ENCODE measurements at places on chromosomes 13 and 19. TPM values are rescaled to one million over a fixed set of nuclear protein-coding genes. Genes with fewer than 3 reads are reported as not detected.

- DNase-seq: no peak
- peaks cover 24% of the 10 kb centered on the region for H3K4me1 ChIP-seq
- H3K27me3 ChIP-seq: no peaks in the 10 kb centered on the region
- H3K27ac ChIP-seq: no peak overlapping the region
- H3K36me3 ChIP-seq: no peaks in the 10 kb centered on the region
Measured at GRCh38 chr19:47511128-47511517, 3.7 kb downstream of the NAPA start.

DNA sequence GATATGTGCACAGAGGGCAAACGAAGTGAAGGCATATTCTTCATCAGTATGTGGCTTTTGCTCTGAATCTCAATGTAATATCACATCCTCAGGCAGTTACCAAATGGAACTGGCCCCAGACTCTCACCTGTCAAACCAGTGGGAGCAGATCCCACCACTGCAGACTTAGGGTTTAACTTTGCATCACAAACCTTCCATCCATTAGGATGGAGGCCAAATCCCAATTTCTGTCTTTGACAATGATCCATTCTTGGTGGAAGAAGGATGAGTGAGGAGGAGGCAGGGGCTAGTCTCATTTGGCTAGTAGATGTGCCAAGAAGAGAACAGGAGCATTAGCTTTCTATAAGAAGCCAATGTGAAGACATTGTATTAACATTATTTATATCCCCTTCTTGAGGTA lies 413.5 kb upstream of the SPRY2 start:
- no peaks in the 10 kb centered on the region for H3K4me1 ChIP-seq
- H3K27me3 ChIP-seq: no peaks in the 10 kb centered on the region
- H3K27ac ChIP-seq: no peak overlapping the region
- H3K4me3 ChIP-seq: no peak overlapping the region
- DNase-seq: no peak

- no peaks in the 10 kb centered on the region for H3K36me3 ChIP-seq
- no peak overlapping the region for H3K27ac ChIP-seq
- no peaks in the 10 kb centered on the region for H3K4me1 ChIP-seq
- no peak overlapping the region for H3K4me3 ChIP-seq
Measured at GRCh38 chr13:58476206-58476918, 844.8 kb downstream of the PCDH17 start.

GRCh38 chr13:95480131-95480545 lies 72.4 kb upstream of the CLDN10 start:
- no peaks in the 10 kb centered on the region for H3K36me3 ChIP-seq
- H3K4me1 ChIP-seq: no peaks in the 10 kb centered on the region
- no peak overlapping the region for H3K27ac ChIP-seq
- DNase-seq: no peak

GRCh38 chr19:55255618-55256423 lies 3.0 kb downstream of the PPP6R1 start:
- H3K4me1 ChIP-seq: peaks cover 75% of the 10 kb centered on the region
- H3K27me3 ChIP-seq: no peaks in the 10 kb centered on the region
- peak overlapping the region; percentile 84 for H3K4me3 ChIP-seq

GRCh38 chr19:44644402-44645016 lies 799 bp downstream of the PVR start:
- H3K36me3 ChIP-seq: no peaks in the 10 kb centered on the region
- H3K4me1 ChIP-seq: no peaks in the 10 kb centered on the region
- no peak for DNase-seq
- H3K27me3 ChIP-seq: no peaks in the 10 kb centered on the region
- no peak overlapping the region for H3K4me3 ChIP-seq

GRCh38 chr19:55550321-55550650 lies 4.9 kb upstream of the SBK3 start:
- DNase-seq: no peak
- no peak overlapping the region for H3K27ac ChIP-seq
- H3K4me1 ChIP-seq: peaks cover 7% of the 10 kb centered on the region
- no peaks in the 10 kb centered on the region for H3K36me3 ChIP-seq
- no peak overlapping the region for H3K4me3 ChIP-seq

GRCh38 chr19:35404879-35405622 lies 34.2 kb downstream of the GPR42 start:
- H3K27ac ChIP-seq: no peak overlapping the region
- H3K27me3 ChIP-seq: no peaks in the 10 kb centered on the region
- H3K4me1 ChIP-seq: peaks cover 4% of the 10 kb centered on the region
- H3K4me3 ChIP-seq: no peak overlapping the region

GRCh38 chr13:20192158-20192835 lies 441 bp downstream of the GJB2 start:
- H3K27ac ChIP-seq: no peak overlapping the region
- H3K4me3 ChIP-seq: no peak overlapping the region
- no peaks in the 10 kb centered on the region for H3K27me3 ChIP-seq
- no peak for DNase-seq

DNA sequence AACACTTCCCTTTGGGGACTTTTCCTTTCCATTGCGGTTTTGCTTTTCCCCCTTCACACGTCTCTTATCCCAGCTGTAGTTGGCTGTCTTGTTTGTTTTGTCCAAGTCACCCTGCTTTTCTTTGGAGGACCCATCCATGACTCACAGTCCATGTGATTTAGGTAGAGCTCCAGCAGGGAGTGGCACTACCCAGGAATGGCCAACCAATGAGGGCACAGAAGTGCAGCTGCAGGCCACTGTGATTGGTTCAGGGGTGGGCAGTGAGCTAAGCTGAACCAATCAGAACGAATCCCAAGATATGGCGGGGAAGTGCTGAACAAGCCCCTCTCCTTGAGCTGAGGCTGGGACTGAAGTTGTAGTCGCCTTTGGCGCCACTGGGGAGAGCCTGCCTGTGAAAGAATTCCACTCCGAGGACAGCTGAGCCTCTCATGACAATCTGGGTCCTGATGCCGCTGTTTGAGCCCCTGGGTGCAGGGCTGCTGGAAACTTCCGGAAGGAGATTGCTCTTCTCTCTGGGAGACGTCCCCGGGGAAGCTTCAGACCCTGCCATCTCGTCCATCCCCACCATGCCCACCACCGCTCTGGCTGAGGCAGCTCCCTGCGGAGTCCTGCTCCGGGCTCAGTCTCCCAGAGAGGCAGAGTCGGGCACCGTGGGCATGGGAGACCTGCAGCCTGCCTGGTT lies 62.9 kb upstream of the URI1 start:
- no peak overlapping the region for H3K27ac ChIP-seq
- no peaks in the 10 kb centered on the region for H3K36me3 ChIP-seq
- peak; percentile 85 for DNase-seq
- no peak overlapping the region for H3K4me3 ChIP-seq

- no peaks in the 10 kb centered on the region for H3K27me3 ChIP-seq
- no peak overlapping the region for H3K4me3 ChIP-seq
- no peaks in the 10 kb centered on the region for H3K4me1 ChIP-seq
Measured at GRCh38 chr19:56159009-56159559, 16.7 kb upstream of the GALP start.

DNA sequence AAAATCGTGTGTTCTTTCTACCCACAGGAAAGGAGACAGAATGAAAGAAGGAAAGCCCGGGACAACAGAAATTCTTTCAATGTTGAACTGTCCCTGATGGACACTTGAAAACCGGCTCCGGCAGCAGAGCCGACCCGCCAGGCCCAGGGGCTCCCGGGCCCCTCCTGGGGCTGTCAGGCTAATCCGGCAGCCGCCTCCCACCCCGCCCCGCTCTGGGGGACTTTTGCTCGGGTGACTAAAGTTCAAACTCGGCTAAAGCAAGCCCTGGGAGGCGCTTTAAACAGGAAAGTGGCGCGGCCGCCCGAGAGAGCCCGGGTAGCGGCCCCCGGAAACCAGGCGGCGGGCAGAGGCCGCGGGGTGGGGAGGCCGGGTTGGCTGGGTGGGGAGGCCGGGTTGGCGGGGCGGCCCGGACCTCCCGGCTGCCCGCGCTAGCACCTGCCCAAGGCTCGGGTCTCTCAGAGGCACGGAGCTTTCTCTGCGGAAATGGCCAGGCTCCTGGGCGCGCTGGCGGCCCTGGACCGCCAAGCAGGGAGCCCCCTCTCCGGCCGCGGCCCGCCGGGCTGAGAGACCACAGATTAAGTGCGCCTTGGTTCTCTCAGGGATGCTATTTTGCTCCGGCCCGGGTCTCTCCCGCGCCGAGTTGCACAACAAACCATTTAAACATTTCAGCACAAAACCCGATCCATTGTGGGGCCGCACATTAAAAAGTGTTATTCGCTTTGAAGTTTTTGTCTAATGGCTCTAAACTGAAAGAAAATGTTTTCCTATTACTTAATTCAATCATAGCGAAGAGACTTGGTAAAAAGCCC lies 2.6 kb upstream of the GSX1 start:
- H3K4me3 ChIP-seq: peak overlapping the region; percentile 65
- H3K4me1 ChIP-seq: peaks cover 18% of the 10 kb centered on the region
- no peaks in the 10 kb centered on the region for H3K36me3 ChIP-seq
- no peak overlapping the region for H3K27ac ChIP-seq

- H3K27ac ChIP-seq: peak overlapping the region; percentile 91
- peaks cover 54% of the 10 kb centered on the region for H3K4me1 ChIP-seq
- peak; percentile 96 for DNase-seq
- peak overlapping the region; percentile 92 for H3K4me3 ChIP-seq
- H3K36me3 ChIP-seq: peaks cover 18% of the 10 kb centered on the region
Measured at GRCh38 chr19:49677901-49678674, 1.0 kb downstream of the PRMT1 start.

DNA sequence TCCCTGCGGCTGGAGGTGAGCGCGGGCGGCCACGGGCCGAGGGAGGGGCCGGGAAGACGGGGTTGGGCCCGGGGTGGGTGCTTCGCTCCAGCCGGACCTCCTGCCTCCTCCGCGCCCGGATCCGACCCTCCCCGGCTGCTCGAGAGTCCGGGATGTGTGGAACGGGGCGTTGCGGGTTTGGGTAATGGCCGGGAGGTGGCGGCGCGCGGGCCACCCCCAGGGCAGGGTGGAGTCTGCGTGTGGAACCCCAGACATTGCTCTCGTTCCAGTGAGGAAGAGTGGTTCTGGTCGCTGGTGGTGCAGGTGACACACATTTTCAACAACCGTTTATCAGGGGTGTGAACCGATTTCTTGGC lies 38.8 kb downstream of the ARHGEF7 start:
- peaks cover 27% of the 10 kb centered on the region for H3K4me1 ChIP-seq
- peak; percentile 73 for DNase-seq
- peak overlapping the region; percentile 58 for H3K27ac ChIP-seq

GRCh38 chr19:5775668-5776309 lies 8.8 kb downstream of the PRR22 start:
- no peaks in the 10 kb centered on the region for H3K27me3 ChIP-seq
- H3K4me1 ChIP-seq: no peaks in the 10 kb centered on the region
- no peak overlapping the region for H3K4me3 ChIP-seq
- DNase-seq: no peak
- H3K27ac ChIP-seq: no peak overlapping the region

GRCh38 chr13:90919153-90919552 lies 428.3 kb upstream of the MIR17HG start:
- H3K4me1 ChIP-seq: no peaks in the 10 kb centered on the region
- DNase-seq: no peak
- H3K27me3 ChIP-seq: no peaks in the 10 kb centered on the region
- no peak overlapping the region for H3K27ac ChIP-seq
- H3K4me3 ChIP-seq: no peak overlapping the region

GRCh38 chr19:3669947-3670795 lies 30.1 kb downstream of the PIP5K1C start:
- no peak for DNase-seq
- H3K27ac ChIP-seq: no peak overlapping the region
- H3K27me3 ChIP-seq: no peaks in the 10 kb centered on the region

DNA sequence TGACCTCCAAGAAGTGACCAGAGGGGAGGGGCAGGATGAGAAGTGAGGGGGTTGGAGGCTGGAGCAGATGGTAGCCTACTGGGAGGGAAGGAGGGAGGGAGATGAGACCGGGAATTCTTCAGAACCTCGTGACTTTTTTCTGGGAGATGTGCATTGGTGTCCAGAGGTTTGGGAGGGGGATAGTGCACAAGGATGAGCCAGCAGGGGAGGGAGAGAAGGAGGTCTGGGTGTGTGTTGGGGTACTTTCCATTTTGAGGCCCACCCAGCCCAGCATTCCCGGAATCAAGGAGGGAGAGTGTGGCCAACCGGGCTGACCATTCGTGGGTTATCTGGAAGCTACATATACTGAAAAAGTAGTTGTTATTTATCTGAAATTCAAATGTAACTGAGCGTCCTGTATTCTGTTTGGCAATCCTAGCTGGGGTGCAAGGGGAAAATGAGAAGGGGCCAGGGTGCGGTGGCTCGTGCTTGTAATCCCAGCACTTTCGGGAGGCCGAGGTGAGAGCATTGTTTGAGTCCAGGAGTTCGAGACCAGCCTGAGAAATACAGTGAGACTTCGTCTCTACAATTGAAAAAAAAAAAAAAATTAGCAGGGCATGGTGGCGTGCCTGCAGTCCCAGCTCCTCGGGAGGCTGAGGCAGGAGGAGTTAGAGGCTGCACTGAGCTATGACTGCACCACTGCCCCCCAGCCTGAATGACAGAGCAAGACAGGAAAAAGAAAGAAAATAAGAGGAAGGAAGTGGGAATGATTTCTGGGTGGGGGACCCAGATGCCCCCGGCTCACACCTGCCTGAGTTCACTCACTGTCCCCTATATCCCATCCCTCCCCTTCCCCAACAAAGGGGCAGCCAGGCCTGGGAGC lies 4.4 kb upstream of the C3 start:
- no peaks in the 10 kb centered on the region for H3K27me3 ChIP-seq
- H3K4me1 ChIP-seq: peaks cover 15% of the 10 kb centered on the region
- no peak for DNase-seq
- no peak overlapping the region for H3K4me3 ChIP-seq
- H3K27ac ChIP-seq: no peak overlapping the region

GRCh38 chr13:25249001-25249543 lies 38.2 kb downstream of the MTMR6 start:
- H3K36me3 ChIP-seq: peaks cover 15% of the 10 kb centered on the region
- H3K27me3 ChIP-seq: no peaks in the 10 kb centered on the region
- peak; percentile 51 for DNase-seq
- H3K27ac ChIP-seq: no peak overlapping the region

GRCh38 chr19:34276614-34277013 lies 22.3 kb downstream of the GARRE1 start:
- H3K27me3 ChIP-seq: no peaks in the 10 kb centered on the region
- peaks cover 11% of the 10 kb centered on the region for H3K36me3 ChIP-seq
- peak overlapping the region; percentile 50 for H3K4me3 ChIP-seq
- peaks cover 42% of the 10 kb centered on the region for H3K4me1 ChIP-seq
- DNase-seq: peak; percentile 64

DNA sequence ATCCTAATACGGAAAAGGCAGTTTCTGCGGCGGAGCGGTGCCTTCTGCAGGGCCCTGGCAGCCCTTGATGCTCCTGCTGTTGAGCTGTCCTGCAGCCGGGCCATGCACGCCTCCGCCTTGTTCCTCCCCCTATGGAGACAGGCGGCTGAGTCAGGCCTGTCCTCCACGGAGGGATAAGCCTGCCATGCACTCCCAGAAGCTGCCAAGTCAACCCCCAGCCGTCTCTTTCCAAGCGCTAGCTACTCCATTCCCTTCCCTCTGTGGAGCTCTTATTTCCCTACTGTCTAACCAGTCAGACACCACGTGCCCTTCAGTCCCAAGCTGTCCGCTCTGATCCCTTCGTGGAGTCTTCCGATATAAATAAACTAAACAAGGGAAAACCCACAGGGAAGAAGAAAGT lies 197.0 kb downstream of the COL4A1 start:
- no peaks in the 10 kb centered on the region for H3K27me3 ChIP-seq
- H3K4me3 ChIP-seq: no peak overlapping the region
- no peak for DNase-seq
- no peaks in the 10 kb centered on the region for H3K36me3 ChIP-seq
- H3K4me1 ChIP-seq: no peaks in the 10 kb centered on the region

The ZNF738 gene
- total RNA-seq: 49.3 TPM

The TNFSF9 gene
- 14.5 TPM for total RNA-seq

The SYCN gene
- total RNA-seq: not detected

The RFPL4AL1 gene
- total RNA-seq: not detected

The ZNF426 gene
- total RNA-seq: 5.7 TPM

The TTC9B gene
- total RNA-seq: not detected

The PAK4 gene
- total RNA-seq: 1.7 TPM

The CFAP97D2 gene
- not detected for total RNA-seq

The OR4F17 gene
- not detected for total RNA-seq

The ZMYM5 gene
- total RNA-seq: 27.9 TPM

The LSR gene
- total RNA-seq: 0.63 TPM

The URAD gene
- not detected for total RNA-seq

The RFPL4A gene
- total RNA-seq: not detected

The CD33 gene
- 18.1 TPM for total RNA-seq

The ZIM2 gene
- not detected for total RNA-seq

Measured in Karpas-422 (cell line).